ENCODE measurements at places on chromosomes 3 and 15.

DNA sequence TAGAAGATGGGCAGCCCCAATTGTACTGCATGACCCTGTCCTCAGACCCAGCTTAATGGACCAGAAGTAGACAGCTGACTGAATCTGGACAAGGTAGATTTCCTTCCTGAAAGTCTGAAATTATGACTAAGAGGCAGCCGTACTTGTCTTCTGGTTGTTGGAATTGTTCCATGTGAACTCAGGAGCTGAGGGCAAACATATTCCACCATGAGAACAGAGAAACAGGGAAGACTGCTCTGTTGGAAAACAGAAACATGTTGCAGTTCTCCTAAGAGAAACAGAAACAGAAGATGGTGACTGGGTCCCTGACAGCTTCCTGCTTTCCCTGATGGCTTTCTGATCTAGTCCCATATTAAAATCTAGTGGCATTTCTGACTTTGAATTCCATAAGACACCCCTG lies 24.1 kb downstream of the POPDC2 start:
- no peak for DNase-seq

DNA sequence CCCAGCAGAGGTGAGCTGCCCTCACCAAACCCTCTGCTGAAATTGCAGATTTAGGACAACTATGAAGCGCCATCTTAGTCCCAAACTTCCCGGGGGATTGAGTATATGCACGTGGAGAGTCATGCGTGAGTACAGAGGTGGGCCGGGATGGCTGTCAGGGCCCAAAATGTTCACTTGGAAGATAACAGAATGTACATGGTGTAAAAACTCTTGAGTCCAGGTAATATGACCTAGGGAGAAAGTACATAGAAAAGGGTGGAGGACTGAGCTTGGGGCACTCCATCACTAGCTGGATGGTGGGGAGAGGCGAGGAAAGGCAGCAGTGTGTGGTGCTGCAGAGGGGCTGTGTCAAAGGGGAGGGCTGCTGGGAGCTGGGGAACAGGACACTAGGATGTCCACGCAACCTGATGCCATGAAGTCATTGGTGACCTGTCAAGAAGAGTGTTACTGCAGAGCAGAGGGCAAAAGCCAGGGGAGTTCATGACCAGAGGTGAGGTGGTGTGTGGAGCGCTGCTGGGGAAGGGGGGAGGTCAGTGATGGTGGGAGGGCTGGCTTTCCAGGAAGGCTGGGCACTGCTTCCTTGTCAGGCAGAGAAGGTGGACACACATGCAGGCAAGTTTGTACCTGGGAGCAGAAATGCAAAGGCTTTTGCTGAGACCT lies 236.2 kb upstream of the LYSMD4 start:
- DNase-seq: no peak

- DNase-seq: no peak
Measured at GRCh38 chr3:64634417-64634816, 53.4 kb downstream of the ADAMTS9 start.

DNA sequence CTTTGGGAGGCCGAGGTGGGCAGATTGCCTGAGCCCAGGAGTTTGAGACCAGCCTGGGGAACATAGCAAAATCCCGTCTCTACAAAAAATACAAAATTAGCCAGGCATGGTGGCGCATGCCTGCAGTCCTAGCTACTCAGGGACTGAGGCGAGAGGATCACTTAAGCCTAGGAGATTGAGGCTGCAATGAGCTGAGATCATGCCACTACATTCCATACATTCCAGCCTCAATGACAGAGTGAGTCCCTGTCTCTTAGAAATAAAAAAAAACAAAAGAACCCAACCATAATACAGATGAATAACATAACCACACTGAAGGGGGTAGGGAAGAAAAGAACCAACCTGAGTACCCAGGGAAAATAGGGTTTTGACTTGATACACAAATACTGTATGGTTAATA lies 19.7 kb upstream of the CGNL1 start:
- DNase-seq: no peak

DNA sequence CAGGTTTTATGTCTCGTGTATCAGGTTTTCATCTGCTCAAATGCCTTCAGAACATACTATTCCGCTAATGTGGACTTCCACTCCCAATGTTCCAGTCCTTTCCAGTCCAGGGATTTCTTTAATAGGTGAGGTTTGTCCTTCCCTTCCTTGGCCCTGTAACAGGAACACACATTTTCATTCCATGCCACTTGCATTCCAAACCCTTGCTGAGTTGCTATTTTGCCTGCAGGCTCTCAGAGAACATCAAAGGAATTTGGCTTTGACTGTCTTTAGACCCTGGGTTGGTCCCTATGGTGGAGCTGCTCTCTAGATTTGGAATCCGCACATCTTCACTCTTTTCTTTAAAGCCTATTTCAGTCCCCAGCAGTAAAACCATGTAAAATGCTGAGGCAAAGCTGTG lies 12.3 kb upstream of the ALCAM start:
- DNase-seq: no peak

GRCh38 chr15:75063338-75063737 lies 39.9 kb downstream of the PPCDC start:
- DNase-seq: no peak

DNA sequence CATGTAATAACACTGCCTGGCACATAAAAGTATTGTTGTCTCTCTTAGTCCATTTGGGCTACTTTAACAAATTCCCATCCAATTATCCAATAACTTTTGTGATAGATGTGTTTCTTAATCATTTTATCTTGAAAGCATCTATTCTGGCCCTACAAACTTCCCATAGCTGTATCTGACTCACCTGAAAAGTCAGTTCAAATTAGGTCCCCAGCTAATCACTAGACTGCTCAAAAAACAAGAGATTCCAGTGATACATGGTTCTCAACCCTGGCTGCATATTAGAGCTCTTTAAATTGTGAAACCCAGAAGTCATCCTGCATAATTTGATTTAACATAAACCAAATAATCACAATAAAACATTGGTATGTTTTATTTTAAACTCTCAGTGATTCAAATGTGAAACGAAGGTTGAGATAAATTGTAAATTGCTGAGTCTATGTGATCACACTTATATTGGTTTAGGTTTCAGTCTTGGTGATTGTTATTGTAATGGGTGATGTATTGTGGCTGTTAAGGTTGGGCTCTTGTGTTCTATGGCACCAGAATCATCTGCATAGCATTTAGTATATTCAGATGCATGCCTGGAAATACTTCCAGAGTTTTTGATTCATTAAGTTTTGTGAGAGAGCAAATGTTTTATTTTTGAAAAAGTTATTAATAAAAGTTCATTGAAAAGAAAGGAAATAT lies 268.9 kb upstream of the KCNMB2 start:
- no peak for DNase-seq

DNA sequence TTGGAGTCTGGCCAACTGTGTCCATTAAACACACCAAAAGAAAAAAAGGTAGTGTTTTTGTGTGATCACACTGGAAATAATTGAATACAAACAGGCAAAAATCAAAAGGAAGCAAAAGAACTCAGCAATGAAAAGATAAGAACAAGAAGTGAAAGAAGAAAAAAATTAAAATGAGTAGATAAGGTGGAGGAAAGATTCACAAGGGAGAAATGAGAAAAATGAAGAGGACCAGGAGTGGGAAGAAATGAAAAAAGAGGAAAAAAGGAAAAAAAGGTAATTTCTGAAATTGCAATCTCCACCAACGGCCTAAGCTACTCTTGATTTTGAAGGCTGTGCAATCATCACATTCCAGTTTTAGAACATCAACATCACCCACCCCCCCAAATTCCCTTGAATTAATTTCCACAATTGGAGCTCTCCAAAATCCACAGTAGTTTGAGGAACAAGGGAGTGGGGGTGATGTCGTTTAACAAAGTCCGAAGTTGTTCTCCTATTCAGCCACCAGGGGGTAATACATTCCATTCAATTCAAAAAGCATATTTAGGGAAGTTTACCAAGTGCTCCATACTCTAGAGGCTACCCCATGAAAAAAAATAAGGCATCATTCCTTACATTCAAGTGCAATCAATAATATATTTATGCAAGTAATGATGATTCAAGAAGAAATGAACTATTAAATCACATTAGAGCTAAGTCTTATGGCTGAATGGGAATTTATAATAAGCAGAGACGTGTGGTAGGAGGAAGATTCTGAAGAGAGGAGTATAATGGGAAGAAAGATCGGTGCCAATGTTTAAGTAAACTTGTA lies 37.4 kb downstream of the ZNF860 start:
- DNase-seq: no peak

GRCh38 chr3:197007296-197007940 lies 22.2 kb downstream of the MELTF start:
- no peak for DNase-seq

- DNase-seq: no peak
Measured at GRCh38 chr3:69542805-69543429, 157.0 kb upstream of the FRMD4B start.

DNA sequence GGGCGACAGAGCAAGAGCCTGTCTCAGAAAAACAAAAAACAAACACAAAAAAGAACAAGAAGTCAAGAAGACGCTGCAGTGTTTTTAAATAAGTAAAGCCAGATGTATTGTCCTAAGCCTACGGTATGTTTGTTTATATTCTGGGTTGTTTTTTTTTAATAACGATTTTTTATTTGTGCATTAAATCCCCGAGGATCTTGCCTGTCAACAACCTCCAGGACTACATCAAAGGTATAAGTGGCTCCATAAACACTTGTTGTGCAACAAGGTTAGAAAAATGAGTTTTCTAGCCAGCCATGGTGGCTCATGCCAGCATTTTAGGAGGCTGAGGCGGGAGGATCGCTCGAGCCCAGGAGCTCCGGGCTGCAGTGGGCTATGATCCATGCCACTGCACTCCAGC lies 26.1 kb downstream of the ITGB5 start:
- DNase-seq: no peak

DNA sequence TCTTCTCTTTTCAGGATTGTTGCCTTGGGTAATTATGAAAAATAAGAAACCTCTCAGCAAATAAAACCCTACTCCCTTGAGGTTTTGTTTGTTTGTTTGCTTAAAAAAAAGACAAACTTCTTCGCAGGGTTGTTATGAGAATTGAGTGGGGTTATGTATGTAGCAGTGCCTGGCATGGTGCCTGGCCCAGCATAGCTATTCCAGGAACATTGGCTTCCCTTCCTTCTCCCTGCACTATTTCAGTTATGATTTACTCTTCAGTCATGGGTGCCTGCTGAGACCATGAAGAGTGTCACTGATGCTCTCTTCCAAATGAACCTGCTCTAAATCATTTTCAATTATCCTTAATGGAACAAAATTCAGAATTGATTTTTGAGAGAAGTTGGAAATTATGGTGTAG lies 283.5 kb upstream of the ROPN1 start:
- DNase-seq: no peak

- no peak for DNase-seq
Measured at GRCh38 chr3:71490692-71491091, 92.8 kb downstream of the FOXP1 start.

GRCh38 chr3:112775011-112775742 lies 71.5 kb downstream of the CD200R1L start:
- no peak for DNase-seq

- DNase-seq: no peak
Measured at GRCh38 chr3:159821736-159822135, 166.9 kb upstream of the IL12A start.

- no peak for DNase-seq
Measured at GRCh38 chr15:85141726-85142125, 160.1 kb downstream of the PDE8A start.

GRCh38 chr3:102478160-102478559 lies 43.3 kb downstream of the ZPLD1 start:
- no peak for DNase-seq

- DNase-seq: no peak
Measured at GRCh38 chr3:186073641-186074040, 35.2 kb downstream of the ETV5 start.
